ENCODE measurements at places on chromosomes 16 and 17. TPM values are rescaled to one million over a fixed set of nuclear protein-coding genes. Genes with fewer than 3 reads are reported as not detected.

DNA sequence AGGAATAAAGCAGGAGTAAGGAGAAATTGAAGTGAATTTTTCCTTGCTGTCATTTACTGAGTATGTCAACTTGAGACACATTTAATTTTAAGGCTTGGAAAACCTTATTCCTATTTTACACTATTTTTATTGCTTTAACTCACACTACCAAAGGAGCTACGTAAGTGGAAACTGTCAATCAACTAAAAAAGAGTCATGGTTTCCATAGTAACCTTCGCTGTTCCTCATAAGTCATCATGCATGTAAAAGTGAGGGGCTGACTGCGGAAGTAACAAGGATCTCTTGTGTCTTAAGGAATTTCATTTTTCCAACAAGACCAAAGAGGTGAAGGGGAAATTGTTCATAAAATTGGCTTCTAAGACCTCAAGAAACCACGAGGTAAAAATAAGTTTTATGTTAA is 516.2 kb upstream of the CA10 start:
- DNase-seq, result no peak

GRCh38 chr16:10876315-10876714 is 687 bp upstream of the CIITA start:
- DNase-seq, result no peak

DNA sequence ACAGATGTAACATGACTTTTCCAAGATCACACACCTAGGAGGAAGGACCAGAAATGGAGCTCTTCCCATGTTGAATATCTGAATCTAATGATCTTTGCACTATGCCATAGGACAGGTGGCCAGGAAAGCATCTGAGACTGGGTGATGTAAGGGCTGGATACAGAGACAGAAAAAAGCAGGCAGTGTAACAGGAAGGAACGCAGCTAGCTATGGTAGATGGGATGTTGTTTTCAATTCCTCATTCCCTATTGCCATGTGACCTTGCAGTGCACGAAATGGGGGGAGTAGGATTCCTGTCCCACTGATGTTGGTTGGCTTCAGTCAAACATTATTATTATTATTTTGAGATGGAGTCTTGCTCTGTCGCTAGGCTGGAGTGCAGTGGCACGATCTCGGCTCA is 3.7 kb upstream of the NPIPB15 start:
- DNase-seq, result no peak

GRCh38 chr16:4714996-4715395 is 19.1 kb downstream of the ANKS3 start:
- DNase-seq, result no peak

GRCh38 chr17:60345233-60345632 is 46.7 kb downstream of the USP32 start:
- no peak for DNase-seq

- DNase-seq, result no peak
These were observed 13.5 kb downstream of the KPNA2 start for GRCh38 chr17:68048996-68049395.

GRCh38 chr17:61813211-61813610 is 50.1 kb downstream of the BRIP1 start:
- DNase-seq, result peak; percentile 22

- DNase-seq, result no peak
These were observed 2.6 kb downstream of the HBM start for GRCh38 chr16:168424-168823.

DNA sequence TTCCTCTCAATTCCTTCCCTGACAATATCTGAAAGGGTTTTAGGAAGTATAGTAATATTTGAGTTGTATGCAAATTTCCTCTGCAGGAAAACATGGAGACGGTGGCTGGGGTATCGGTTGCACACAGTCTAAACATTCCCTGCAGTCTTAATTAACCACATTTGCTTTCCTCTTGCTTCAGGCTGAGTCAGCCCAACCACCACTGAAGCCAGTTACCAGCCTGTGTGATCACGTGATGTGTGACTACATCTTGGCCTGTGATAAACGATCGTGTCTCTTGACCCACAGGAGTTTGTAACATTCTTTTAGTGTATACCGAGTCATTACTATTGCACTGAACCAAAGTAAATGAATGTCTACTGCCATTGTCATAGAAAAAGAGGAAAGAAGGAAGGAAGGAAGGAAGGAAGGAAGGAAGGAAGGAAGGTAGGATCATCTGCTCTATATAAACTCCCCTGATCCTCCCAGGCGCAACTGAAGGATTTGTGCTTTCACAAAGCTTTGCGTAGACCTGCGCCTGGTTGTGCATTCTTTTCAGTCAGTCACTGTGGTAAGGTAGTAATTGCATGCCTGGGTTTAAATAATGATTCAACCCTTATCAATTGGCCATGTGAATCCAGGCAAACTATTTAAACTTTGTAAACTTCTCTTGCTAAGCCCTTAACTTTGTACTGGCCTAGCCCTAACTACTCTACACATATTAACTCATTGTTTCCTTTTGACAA is 280.6 kb upstream of the SALL1 start:
- peak; percentile 96 for DNase-seq

GRCh38 chr16:84588991-84589390 is 28.9 kb downstream of the COTL1 start:
- no peak for DNase-seq

DNA sequence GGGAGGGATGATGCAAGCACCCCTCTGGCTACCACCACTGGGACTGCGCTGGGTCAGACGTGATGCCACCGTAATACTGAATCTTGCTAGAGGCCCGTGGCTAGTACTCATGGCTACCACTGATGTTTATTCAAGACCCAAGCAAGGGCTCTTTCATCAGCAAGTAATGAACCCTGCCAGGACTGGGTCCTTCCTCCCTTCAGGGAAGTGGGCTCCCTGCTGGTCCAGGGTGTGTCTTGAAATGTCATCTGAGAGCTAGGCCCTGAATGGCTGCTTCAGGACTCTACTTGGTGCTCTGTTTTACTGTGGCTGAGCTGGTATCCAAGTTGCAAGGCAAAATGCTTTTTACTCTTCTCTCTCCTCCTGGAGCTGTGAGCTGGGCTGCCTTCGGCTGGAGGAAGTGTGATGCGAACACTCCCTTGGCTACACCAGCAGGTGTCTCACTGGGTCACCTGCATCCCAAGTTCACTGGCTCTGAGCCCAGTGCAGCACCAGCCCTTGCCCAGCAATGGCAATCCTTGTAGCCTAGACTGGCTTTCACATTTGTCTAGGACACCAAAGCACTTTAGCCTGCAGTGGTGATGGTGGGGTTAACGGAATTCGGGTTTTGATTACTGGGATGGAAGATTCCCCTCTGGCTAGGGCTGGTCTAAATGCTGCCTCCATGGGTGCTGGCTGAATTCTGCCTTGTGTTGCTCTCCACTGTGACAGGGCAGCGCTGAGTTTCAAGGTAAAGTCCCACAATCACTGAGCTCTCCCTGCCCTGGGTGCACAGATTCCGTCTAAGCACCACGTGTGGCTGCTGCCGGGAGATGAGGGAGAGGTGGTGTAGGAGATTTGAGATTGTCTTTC is 98.6 kb downstream of the USP22 start:
- DNase-seq, result no peak

GRCh38 chr17:39224778-39225307 is 902 bp downstream of the STAC2 start:
- no peak for DNase-seq

DNA sequence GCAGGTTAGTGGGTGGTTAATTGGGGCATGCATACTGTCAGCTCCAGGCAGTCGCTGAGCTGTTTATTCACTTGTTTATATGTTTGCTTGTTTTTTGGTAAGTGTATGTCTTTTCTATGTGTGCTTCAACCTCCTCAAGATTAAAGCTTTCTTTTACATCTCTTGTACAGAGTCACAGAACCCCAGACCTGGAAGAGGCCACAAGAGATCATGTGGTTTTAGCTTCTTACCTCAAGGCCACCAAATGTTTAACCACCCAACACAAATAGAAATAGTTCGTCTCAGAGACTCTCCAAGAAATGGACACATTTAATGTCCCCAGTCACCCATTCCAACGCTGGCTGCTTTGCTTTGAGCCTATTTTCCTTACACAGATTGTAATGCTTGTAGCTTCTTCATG is 11.8 kb upstream of the TMEM98 start:
- no peak for DNase-seq

- DNase-seq, result peak; percentile 78
These were observed 171.0 kb downstream of the CCDC182 start for GRCh38 chr17:57574040-57574513.

DNA sequence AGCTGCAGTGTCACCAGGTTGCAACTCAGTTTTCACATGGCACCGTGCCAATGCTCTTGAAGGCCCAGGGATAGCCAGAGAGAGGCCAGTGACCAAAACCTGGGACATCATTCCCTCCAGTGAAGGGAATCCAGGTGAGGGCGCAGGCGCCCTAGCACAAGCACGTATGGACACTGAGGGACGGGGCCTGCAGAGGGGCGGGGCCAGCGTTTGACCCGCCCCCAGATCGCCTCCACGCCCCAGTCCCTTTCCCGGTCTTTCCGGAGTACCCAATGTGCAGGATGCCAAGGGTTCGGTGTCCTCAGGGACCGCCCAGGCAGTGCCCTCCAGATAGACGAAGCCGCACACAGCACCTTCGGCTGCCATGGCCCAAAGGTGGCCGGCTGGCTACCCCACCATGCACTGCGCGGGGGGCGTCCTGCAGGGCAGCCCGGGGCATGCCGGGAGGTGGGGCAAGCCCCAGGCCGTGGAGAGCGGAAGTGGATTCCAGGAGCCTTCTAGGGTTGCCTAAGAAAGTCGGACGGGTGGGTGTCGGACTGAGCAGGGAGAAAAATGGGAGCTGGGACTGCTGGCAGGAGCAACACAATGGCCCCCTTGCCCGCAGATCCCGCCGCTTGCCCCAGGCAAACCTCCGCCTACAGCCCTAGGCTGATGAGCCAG is 4.6 kb downstream of the SLC12A4 start:
- DNase-seq, result no peak

GRCh38 chr16:75248142-75248535 is 3.3 kb downstream of the BCAR1 start:
- no peak for DNase-seq

- no peak for DNase-seq
These were observed 108.3 kb downstream of the YPEL2 start for GRCh38 chr17:59439741-59440211.

- DNase-seq, result no peak
These were observed 30.1 kb downstream of the GPRC5B start for GRCh38 chr16:19854543-19854876.

- no peak for DNase-seq
These were observed 201.2 kb upstream of the HSBP1 start for GRCh38 chr16:83606486-83607030.

GRCh38 chr17:11701911-11702310 is 103.6 kb downstream of the DNAH9 start:
- DNase-seq, result no peak

GRCh38 chr17:83179811-83180210 is 100.4 kb downstream of the METRNL start:
- DNase-seq, result no peak

GRCh38 chr16:24130494-24131085 is 125.5 kb upstream of the CACNG3 start:
- DNase-seq, result no peak

DNA sequence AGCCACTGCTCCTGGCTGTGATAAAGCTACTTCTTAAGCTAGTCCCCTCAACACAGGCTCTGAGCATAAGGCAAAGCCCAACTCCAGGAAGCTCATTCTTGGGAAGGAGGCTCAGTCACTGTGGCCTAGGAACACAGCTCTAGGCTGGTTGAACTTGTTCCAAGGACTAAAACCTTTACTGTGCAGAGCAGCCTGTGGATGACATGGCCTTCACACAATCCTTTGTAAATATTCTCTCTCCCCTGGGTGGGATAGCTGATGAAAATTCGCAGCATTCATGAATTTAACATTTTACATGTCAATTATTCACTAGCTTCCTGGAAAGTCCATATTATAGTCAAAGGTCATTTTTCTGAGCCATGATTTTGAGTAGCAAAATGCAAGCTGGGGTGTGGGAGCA is 28.9 kb downstream of the BEAN1 start:
- no peak for DNase-seq

DNA sequence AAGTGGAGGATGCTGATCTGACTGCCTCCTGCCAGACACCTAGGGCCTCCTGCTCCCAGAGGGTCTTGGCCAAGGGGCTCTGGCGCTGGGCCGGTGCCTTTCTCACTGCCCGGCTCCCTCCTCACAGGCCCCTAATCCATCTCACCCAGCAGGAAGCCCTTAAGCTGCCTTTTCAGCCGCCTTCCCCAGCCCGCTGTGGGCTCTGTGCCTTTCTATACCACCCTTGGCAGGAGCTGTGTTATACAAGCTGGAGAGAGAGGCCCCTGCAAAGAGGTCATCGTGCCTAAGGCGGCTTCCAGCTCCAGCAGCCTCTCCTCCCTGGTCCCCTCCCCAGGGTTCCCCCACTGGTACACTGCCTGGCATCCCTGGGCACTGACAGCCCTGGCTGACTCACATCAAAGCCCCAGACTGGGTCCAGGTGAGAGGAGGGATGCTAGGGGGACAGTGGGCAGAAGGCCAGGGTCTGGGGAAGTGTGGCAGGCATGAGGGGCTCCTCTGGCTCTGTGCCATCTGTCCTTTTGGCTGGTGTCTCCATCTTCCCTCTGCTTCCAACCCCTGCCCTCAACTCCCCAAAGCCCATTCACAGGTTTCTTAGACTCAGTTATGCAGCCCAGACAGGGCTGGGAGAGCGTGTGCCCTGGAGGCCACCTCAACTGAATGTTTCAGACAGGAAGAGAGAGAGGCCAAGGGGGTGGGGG is 15.3 kb upstream of the FZD2 start:
- no peak for DNase-seq

- DNase-seq, result peak; percentile 69
These were observed 33.4 kb upstream of the MMD start for GRCh38 chr17:55454906-55455474.

GRCh38 chr17:33732116-33732515 is 439.0 kb upstream of the ASIC2 start:
- no peak for DNase-seq

GRCh38 chr17:44758414-44759085 is at the start of gene ADAM11:
TSS of gene ADAM11 (plus strand) at chr17:44758988. CDS start at chr17:44759200, 212 bp downstream.
- DNase-seq, result no peak

DPEP3 gene
- total RNA-seq, result not detected

TPSG1 gene
- not detected for total RNA-seq

NLRC3 gene
- total RNA-seq, result not detected

GALR2 gene
- not detected for total RNA-seq

ABCC11 gene
- total RNA-seq, result 0.09 TPM

OSGIN1 gene
- 6.6 TPM for total RNA-seq

NPIPA7 gene
- total RNA-seq, result not detected

CCL11 gene
- total RNA-seq, result not detected

CNTROB gene
- 34.9 TPM for total RNA-seq

KCNH4 gene
- total RNA-seq, result not detected

CDH5 gene
- 2.9 TPM for total RNA-seq

ALG1 gene
- 37.7 TPM for total RNA-seq

COPZ2 gene
- 80.5 TPM for total RNA-seq

KRTAP4-12 gene
- not detected for total RNA-seq

PYY gene
- total RNA-seq, result not detected

ELMO3 gene
- 0.33 TPM for total RNA-seq

SCGB1C2 gene
- total RNA-seq, result not detected

TNFRSF17 gene
- total RNA-seq, result not detected

EPX gene
- not detected for total RNA-seq

GPR179 gene
- under 0.01 TPM for total RNA-seq

SOX9 gene
- total RNA-seq, result 2.1 TPM

MYH2 gene
- not detected for total RNA-seq

GAS2L2 gene
- not detected for total RNA-seq
